Foreskin fibroblast (primary cell): ENCODE measurements at places on chromosomes 6 and 20.
A peak's percentile ranks its signal among the peaks of the same experiment; 100 is the strongest.

DNA sequence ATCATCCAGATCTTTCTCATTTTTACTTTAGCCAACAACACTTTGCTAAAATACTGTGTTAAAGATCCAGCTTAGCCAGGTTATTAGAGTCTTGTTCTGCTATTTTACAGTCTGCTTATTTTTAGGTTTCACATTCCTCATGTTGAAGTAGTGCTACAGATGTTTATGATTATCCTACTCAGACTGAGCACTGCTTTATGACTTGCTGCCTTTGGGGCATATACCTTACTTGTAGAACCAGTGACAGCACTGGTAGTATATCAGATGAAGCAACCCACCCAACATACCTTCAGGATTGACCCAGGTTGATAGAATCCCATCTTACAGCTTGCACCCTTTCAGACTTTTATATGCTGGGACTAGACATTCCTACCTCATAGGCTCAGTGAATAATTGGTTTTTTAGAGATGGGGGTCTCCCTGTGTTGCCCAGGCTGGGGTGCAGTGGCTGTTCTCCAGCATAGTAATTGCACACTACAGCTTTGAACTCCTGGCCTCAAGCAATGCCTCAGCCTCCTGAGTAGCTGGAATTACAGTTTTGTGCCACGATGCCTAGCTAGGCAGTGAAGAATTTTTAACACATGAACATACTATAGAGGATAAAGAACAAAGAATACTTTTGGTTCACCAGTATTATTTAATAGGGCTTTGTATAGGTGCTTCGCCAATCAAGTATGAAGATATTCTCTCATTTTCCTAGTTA, 63.8 kb upstream of the DYNLRB1 start:
- peak; percentile 50 for DNase-seq

DNA sequence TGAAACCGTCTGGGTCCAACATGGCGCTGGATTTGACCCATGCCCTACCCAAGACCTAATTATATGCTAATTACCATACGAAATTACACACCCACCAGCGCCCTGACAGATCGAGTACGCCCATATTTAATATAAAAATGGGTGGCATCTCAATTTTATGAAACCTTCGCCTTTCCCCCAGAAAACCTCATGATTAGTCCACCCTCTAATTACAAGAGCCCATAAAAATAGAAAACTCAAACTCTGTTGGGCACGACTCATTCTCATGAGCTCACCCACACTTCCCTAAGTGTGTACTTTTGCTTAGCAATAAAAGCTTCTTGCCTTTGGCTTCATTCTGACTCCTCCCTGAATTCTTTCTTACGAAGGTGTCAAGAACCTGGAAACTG, 136.4 kb downstream of the OR2B2 start:
- no peak for DNase-seq

- peak; percentile 23 for DNase-seq
Measured at GRCh38 chr6:149463781-149464180, 21.0 kb downstream of the ZC3H12D start.

DNA sequence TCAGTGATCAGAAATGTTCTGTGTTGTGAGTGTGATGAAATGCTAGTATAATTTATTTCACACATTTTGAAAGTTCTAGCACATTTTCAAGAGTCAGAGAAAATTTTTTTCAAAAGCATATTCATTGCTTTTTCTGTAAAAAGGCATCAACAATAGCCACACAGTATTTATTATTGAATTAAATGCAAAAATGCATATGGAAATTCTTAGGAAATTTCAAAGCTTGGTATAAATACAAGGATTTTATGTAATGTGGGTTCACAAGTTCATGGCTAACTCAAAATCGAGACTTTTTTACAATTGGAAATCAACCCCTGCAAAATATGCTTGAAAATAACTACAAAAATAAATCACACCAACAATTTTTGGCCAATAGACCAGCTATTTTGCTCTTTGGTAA, 302.0 kb upstream of the ECI2 start:
- DNase-seq, result no peak

GRCh38 chr6:7188492-7188891, 80.7 kb downstream of the RREB1 start:
- no peak for DNase-seq

GRCh38 chr6:64034910-64035655, 399.5 kb downstream of the PHF3 start:
- DNase-seq, result no peak

DNA sequence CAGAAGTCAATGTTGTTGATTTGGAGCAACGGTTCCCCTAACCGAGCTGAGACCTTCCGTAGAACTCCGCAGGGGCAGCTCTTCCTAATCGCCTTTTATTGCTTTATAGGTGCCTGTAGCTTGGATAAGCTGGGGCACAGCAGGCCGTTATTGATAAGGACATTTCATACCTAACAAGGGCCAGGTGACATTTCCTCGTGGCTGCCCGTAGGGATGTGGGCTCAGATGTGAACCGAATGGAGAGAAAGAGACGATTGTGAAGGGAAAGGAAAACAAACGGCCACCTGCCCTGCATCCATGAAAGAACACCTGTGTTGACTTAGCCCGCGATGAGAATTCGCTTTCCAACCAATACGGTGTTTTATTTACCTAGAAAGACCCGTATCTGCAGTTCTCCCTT, 53.3 kb upstream of the DACT2 start:
- no peak for DNase-seq

DNA sequence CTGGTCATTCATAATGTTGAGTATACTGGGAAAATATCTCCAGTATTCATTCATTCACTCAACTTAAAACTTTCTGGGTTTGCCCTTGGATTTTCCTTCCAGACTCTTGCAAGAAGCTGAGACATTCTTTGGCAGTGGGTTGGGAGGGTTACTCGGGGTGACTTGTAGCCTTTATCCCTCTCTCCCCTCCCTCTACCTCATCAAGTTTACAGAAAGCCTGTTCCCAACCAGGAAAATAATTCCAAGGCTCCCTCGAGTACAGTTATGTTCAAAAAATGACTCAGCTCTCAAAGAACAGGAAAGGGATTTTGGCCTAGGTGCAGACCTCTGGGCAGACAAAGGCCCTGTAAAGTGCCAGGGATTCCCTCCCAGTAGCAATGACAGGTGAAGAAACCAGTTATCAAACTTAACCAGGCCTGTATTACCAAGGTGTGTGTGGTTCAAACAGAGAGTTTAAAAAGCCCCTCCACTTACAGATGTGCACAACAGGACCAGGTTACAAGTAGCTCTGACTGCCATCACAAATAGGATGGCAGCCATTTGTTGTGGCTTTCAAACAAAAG, 22.2 kb downstream of the FKBP1A start:
- DNase-seq, result no peak

- DNase-seq, result no peak
Measured at GRCh38 chr6:11237956-11238355, 5.5 kb upstream of the NEDD9 start.

DNA sequence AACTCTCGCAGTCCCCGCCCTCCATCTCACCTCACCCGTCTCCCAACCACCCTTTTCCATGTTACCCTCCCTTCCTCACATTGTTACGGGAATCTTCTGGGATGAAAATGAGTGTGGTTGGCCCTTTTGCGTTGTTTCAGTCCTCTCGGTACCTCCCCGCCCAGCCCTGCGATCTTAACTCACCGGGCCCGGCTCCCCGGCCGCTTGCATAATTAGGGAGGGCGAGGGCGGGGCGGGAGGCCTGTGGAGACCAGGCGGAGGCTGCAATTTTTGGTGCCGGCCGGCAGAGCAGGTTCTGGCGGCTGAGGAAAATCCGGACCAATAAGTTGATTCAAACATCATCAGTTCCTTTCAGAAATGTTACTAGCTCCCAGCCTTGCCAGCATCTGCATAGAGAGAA, 25.2 kb downstream of the TFAP2B start:
- DNase-seq, result no peak

- no peak for DNase-seq
Measured at GRCh38 chr6:124436803-124437202, 525.4 kb upstream of the RNF217 start.

DNA sequence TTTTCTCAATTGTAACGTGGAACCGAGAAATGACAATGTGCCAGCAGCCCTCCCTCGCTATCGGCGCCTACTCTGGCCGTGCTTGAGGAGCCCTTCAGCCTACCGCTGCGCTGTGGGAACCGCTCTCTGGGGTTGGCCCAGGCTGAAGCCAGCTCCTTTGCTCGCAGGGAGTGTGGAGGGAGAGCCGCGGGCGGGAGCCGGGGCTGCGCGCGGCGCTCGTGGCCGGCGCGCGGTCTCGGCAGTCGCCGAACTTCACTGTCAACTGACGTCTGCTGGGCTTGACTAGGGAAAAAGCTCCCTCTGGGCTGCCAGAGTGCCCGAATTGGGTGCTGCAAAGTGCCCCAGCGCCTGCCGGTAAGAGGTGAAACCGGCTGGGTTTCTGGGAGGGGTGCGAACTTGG, 29.7 kb upstream of the GCNT2 start:
- DNase-seq, result no peak

- no peak for DNase-seq
Measured at GRCh38 chr20:24670341-24670872, 201.0 kb downstream of the SYNDIG1 start.

DNA sequence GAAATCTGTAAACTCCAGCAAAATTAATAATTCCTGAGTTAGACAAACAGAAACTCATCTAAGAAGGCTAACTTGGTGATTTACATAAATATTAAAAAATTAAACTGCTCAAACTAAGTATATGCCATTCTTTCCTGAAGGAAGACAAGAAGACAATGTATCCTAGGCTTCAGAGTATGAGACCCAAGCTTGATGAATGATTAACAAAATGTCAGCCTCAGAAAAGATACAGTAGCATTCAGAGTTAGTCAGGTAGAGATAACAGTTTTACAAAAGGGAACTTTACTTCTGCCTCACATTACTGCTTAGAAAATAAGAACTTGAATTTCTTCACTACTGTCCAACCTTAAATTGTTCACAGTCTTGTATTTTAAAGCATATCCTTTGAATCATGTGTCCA, 12.0 kb downstream of the CSNK2A1 start:
- no peak for DNase-seq

GRCh38 chr6:52286798-52287432, 2.4 kb upstream of the MCM3 start:
- peak; percentile 86 for DNase-seq

- DNase-seq, result no peak
Measured at GRCh38 chr6:228881-229651, 63.2 kb upstream of the DUSP22 start.

DNA sequence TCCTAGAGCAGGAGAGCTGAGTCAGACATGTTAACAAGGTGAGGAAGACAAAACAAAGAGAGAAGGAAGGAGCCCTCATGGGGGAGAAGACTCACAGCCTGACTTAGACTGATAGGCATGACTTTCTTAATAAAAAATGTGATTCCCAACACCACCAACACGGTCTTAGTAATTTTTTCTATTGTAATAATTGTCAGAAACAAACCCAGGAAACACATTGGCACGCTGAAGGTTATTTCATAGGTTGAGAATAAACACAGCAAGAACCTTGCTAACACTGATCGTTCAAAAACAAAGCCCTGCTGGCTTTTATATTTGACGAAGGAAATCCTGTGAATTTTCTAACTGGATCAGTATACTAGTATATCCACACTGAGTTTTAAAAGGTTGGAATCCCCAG, 286.8 kb downstream of the HACE1 start:
- no peak for DNase-seq

- DNase-seq, result peak; percentile 52
Measured at GRCh38 chr6:56570413-56571359, 72.0 kb downstream of the DST start.

DNA sequence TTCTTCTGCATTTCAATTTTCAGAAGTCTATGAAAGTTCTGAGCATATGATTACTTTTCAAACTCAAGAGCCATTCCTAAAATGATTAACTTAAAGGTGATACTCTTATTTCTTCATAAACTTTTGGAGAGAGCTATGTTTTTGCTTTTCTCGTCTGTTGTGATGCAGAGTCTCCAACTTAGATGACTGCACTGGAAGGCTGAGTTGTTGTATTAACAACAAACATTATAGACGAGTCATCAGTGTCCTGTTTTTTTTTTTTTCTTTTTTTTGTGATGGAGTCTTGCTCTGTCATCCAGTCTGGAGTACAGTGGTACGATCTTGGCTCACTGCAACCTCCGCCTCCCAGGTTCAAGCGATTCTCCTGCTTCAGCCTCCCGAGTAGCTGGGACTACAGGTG, 101.9 kb downstream of the CD109 start:
- DNase-seq, result no peak

DNA sequence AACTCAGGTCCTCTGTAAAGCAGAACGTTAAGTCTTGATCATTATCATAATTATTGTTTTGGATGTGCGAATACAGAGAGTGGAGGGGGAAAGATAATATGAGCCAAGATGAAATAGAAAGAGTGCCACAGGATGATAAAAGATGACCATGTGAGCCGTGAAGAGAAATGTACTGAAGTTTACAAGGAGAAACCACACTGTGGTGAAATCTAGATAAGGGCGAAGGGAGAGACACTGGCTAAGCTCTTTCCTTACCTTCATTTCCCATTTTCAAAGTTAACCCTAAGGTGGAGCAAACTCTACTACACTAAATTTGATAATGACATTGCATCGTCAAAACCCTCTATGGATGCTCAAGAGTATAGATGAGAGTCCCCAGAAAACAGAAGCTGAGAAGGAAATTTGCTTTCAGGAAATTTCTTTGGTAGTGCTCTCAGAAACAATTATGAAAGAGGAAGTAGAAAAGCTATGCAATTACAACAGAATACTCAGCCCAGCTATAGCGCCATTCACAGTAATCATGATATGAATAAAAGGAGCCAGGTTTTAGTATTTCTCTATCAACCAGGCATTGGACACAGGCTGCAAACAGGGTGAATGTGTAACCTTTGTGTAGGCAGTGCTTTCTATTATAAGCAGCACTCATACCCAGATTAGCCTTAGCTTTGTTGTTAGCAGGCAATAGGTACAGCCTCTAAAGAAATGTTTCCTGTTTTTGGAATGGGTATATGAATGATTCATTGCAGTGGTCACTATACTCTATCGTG, 1080.7 kb downstream of the GRIK2 start:
- DNase-seq, result no peak

DNA sequence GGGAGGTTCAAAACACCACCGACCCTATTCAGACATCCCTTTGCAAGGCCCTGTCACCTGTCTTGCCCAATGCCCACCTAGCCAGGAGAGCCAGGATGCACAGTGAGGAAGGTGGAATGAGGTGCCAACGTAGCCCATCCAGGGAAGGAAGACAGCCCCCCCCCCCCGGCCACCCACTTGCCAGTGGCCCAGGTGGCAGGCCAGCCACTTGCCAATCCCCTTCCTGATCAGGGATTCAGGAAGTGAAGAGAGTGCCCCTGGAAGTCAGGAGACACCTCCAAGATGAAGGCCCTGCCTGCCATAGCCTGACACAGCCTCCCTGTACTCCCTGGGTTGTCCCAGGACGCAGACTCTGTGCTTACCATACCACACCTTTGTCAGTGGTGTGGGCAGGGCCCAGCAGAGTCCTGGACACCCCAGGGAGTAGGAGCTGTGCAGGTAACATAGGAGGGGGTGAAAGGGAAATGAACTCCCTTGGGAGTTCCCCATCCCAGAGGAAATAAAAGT, 54.7 kb downstream of the MRPL14 start:
- no peak for DNase-seq
